Type B pancreatic cell (in vitro differentiated cells): ENCODE measurements at places on chromosomes 1 and 21. TPM values are rescaled to one million over a fixed set of nuclear protein-coding genes. Genes with fewer than 3 reads are reported as not detected.

GRCh38 chr21:31364253-31364945 lies 20.3 kb upstream of the TIAM1 start:
- H3K4me1 ChIP-seq: peaks cover 25% of the 10 kb centered on the region
- no peak overlapping the region for H3K27ac ChIP-seq

DNA sequence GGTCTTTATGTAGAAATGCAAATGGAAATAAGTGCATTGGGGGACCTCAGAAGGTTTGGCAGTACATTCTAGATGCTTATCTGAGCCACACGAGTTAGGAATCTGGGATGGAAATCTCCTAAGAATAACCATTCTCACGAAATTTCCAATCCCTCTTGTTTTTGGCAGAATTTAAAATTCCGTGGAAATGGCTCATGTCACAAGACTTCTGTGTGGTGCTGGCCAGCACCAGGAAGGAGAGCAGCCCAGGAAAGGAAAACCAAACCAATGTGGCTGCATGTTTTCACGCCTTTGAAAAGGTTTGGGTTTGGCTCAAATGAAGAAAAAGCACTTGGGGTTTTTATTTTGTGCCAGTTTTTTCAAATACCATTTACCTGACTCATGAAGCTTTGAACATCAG lies 80.1 kb upstream of the KCNK2 start:
- peaks cover 20% of the 10 kb centered on the region for H3K4me1 ChIP-seq
- H3K27me3 ChIP-seq: peaks cover 3% of the 10 kb centered on the region
- no peak overlapping the region for H3K4me3 ChIP-seq
- no peak for DNase-seq
- no peaks in the 10 kb centered on the region for H3K36me3 ChIP-seq

- H3K36me3 ChIP-seq: no peaks in the 10 kb centered on the region
- no peak overlapping the region for H3K4me3 ChIP-seq
- H3K27me3 ChIP-seq: peaks cover 59% of the 10 kb centered on the region
- peaks cover 28% of the 10 kb centered on the region for H3K4me1 ChIP-seq
- no peak for DNase-seq
Observed at GRCh38 chr1:154745286-154745731, 124.8 kb downstream of the KCNN3 start.

GRCh38 chr1:71908871-71909390 lies 373.4 kb downstream of the NEGR1 start:
- H3K27ac ChIP-seq: no peak overlapping the region
- DNase-seq: no peak
- peaks cover 2% of the 10 kb centered on the region for H3K4me1 ChIP-seq
- H3K27me3 ChIP-seq: no peaks in the 10 kb centered on the region
- H3K36me3 ChIP-seq: no peaks in the 10 kb centered on the region

DNA sequence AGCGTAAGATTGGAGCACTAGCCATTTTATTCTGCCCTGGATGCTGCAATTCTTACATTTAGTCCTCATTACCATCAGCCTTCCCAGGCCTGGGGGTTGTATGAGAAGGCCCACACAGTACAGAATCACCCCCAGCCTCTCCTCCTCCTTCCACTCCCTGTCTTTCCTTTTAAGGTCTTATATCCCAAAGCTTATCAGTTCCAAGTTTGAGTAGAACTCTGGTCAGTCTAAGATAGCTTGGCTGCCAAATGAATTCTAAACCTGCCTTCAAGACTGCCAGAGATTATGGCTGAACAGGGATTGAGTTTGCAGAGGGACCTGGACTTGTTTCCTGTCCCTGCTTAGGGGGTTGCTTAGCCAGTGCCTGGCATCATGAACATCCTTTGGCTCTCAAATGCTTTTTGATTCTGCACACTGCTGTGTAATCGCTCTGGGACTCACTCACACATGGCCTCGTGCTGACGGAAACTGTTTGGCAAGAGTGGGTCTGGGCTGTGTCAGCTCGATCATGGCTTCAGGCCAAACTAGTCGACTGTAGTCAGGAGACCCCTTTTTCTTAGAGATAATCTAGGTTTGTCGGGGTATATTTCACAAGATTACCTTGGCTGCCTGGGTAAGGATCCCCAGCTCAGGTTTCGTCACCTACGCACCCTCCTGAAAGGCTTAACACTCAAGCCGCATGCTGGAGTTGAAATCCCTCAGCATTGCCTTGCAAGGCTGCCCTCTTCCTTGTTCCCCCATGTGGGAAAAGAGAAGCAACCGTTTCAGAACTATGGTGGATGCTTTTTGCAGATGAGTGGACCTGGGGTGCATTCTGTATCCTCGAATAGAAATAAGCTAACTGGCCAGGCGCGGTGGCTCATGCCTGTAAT lies 252.6 kb downstream of the NFIA start:
- DNase-seq: no peak
- H3K27ac ChIP-seq: no peak overlapping the region
- H3K27me3 ChIP-seq: peaks cover 3% of the 10 kb centered on the region
- H3K4me1 ChIP-seq: peaks cover 37% of the 10 kb centered on the region
- peaks cover 25% of the 10 kb centered on the region for H3K36me3 ChIP-seq
- no peak overlapping the region for H3K4me3 ChIP-seq

GRCh38 chr1:211695135-211695816 lies 19.9 kb upstream of the NEK2 start:
- H3K4me1 ChIP-seq: no peaks in the 10 kb centered on the region
- H3K27ac ChIP-seq: no peak overlapping the region
- no peaks in the 10 kb centered on the region for H3K36me3 ChIP-seq

Gene FCGR3A
- 0.17 TPM in 1 of 2 replicates, not detected in the other for total RNA-seq

Gene DUSP10
- total RNA-seq: 19.6 and 29.4 TPM in 2 replicates

Gene PCBP3
- total RNA-seq: 2.1 and 5.5 TPM in 2 replicates

Gene RIT1
- 35.3 and 45.4 TPM in 2 replicates for total RNA-seq

Gene HDAC1
- 108 and 114 TPM in 2 replicates for total RNA-seq

Gene PAQR6
- 9.2 and 19.0 TPM in 2 replicates for total RNA-seq
